ENCODE measurements at places on chromosomes 13 and 19.

DNA sequence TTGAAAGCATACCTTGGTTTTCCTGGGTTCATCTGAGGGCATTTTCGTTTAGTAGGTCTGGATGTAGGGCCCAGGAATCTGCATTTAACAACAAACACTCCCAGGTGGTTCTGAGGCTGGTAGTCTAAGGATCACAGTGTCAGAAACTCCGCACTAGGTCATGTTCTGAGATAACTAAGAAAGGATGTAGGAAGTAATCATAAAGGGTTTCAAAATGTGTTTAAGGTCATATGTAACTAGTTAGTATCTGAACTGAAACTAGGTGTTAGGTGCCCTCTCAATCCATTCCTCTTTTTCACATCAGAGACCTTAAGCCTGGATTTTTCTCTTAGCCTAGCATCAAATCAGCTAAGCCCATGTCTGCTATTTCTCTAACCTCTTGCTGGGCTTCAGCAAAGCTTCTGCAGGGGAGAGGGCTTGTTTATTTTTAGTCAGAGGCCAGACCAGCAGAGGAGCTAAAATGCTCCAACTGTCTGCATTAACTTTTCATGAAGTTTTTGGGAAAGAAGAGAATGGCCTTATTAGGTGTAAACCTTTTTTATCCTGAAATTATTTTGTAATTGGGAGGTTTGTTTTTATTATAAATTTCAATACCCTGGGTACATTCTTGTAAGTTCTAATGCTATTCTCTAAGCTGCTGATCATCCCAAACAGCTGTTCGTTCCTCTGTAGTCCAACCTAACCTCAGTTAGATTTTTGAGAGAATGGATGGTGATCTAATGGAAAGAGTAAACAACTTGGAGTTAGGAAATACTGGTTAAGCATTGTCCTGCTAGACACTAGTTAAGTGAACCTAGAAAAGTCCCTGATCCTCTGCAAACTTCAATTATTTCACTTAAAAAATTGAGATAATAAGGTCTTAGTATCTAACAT is 262.8 kb upstream of the RFC3 start:
- ATAC-seq = no peak

DNA sequence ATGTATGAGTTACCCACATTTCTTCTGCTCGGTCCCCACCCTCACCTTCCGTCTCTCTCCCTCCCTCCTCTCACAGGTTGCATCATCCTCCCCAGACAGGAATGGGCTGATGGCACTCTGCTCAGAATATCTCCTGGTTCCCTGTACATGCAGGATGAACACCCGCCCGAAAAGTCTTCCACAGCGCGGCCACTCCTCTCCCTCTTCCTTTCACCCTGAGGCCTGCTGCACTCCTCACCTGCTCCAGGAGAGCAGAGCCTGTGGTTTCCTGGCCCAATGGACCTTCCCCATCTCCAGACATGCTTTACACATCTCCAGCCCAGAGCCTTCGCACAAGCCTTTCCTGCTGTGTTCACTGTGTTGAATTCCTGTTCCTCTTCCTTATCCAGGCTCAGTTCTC is 40.9 kb downstream of the GSX1 start:
- no peak for ATAC-seq

DNA sequence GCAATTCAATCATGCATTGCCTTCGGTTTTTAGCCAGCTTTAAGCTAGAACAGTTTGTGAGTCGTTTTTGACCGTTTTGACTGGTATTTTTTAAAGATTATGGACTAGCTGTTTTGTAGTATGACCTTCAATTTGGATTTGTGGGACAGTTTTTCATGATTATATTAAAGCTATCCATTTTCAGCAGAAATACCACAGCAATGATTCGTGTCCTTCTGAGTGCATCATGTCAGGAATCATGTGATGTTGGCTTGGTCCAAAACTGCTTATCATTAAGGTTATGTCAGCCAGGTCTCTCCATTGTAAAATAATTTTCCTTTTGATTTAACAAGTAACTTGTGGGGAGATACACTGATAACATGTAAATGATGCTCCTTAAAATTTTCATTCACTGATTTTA is 229.0 kb downstream of the POSTN start:
- ATAC-seq = no peak

- ATAC-seq = no peak
These were observed 358.5 kb upstream of the PCDH9 start for GRCh38 chr13:67588607-67589006.

DNA sequence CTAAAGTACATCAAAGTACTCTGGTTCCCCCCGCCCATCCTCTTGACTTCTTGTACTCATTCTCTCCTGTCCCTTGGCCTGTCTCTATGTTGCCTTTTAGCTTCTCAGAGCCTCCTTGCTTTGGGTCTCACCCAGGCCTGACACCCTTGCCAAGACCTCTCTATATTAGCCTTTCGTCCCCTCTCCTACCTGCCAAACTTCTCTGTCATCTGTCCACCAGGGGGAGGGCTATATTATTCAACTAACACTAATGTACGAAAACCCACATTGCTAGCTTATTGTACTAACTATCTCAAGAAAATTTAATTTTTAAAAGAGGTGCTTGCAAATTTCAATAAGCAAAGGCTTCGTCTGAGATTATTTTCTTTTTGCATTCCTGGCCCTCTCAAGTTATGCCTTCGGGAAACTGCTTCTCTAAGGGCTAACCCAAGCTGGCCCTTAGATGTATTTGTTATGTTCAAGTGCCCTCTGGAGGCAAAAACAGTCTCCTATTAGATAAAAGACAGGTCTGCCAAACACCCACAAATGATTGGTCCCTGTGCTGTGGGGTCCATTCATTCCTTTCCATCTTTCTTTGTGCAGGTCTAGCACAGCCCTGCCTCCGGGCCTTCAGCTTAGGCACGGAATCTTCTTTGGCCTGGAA is 6.3 kb upstream of the MRPS31 start:
- peak; percentile 64 for ATAC-seq

DNA sequence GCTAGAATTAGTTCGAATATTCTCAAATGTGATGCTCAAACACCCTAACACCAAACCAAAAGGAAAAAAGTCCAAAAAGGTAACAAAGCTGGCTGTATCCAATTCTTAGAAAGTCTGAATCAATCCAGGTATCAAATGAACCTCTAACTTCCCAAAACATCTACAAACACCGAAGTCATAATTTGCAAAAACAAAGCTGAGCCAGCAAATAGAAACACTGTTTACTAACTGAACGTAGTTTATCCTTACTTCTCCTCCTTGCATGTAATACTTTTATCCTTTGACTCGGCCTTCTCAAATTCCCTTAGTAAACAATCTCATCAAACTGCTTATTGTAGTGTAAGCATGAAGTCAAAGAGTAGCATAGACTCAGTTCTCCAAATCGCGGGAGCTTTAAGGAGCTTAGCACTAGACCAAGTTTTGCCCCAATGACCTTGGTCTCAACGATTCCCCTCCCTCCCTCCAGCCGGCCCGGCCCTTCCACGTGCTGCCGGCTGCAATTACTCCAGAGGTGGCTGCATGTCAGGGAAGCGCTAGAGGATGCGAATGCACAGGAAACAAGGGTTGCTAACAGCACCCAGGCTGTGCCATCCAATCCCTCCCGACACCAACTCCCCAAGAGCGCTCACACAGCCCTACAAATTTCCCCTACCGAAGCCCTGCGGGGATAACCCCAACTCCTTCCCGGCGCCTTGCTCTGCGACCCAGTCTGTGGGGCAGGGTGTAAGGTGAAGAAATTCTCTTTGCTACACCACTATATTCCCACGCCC is 693 bp downstream of the XPO4 start:
- ATAC-seq = peak; percentile 53

DNA sequence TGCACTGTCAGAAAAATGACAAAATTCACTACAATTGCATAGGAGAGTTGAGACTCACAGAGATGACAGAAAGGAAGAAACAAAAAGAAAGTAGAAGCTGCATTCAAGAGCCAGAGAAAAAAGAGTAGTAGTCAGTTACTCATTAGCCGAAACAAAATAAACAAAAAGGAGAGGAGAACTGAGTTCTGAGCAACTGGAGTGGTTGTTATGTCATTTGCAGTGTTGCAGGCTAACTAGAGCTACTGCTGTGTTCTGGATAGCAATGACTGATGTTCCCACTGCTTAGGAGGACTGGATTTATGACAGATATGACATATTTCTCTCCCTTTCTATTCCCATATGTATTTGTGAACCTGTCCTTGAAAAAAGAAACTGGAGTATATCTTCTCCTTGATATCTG is 482.6 kb downstream of the RFC3 start:
- ATAC-seq = no peak

GRCh38 chr19:55622242-55622969 is 2.0 kb downstream of the ZNF784 start:
- no peak for ATAC-seq

GRCh38 chr19:32692727-32693061 is 1.1 kb downstream of the NUDT19 start:
- ATAC-seq = peak; percentile 12
